Pancreas (tissue), 10 donors: ENCODE measurements at places on chromosomes 6 and 20. TPM values are rescaled to one million over a fixed set of nuclear protein-coding genes. Genes with fewer than 3 reads are reported as not detected.

C6orf58 gene
- 0.23 TPM for polyA plus RNA-seq

HLA-DOB gene
- 0.53 TPM for polyA plus RNA-seq

APCDD1L gene
- polyA plus RNA-seq: 1.8 TPM

- H3K27ac ChIP-seq: no peak overlapping the region
- no peaks in the 10 kb centered on the region for H3K27me3 ChIP-seq
- no peak for DNase-seq
- no peak overlapping the region for H3K4me3 ChIP-seq
Measured at GRCh38 chr6:134703206-134703605, 246.7 kb downstream of the ALDH8A1 start.

- H3K27me3 ChIP-seq: no peaks in the 10 kb centered on the region
- no peak overlapping the region for H3K27ac ChIP-seq
- H3K4me1 ChIP-seq: peaks cover 2% of the 10 kb centered on the region
- H3K4me3 ChIP-seq: no peak overlapping the region
Measured at GRCh38 chr6:22113026-22113766, 183.6 kb downstream of the PRL start.

DNA sequence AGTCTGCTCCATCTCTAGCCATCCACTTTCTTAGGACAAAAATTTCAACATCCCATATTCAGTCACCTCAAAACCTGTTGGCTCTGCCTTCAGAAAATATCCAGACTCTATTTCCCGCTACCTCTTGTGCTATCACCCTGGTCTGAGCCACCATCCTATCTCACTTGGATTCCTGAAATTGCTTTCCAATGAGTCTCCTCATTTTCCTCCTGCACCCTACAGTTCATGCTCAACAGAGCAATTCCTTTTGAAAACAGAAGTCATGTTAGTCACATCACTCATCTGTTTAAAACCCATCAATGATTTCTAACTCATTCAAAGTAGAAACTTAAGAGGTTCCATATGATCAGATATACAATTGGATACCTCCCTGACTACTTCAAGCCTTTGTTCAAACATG, 229.9 kb downstream of the ADGRG6 start:
- no peak overlapping the region for H3K27ac ChIP-seq
- no peaks in the 10 kb centered on the region for H3K4me1 ChIP-seq
- DNase-seq: no peak
- H3K27me3 ChIP-seq: no peaks in the 10 kb centered on the region

DNA sequence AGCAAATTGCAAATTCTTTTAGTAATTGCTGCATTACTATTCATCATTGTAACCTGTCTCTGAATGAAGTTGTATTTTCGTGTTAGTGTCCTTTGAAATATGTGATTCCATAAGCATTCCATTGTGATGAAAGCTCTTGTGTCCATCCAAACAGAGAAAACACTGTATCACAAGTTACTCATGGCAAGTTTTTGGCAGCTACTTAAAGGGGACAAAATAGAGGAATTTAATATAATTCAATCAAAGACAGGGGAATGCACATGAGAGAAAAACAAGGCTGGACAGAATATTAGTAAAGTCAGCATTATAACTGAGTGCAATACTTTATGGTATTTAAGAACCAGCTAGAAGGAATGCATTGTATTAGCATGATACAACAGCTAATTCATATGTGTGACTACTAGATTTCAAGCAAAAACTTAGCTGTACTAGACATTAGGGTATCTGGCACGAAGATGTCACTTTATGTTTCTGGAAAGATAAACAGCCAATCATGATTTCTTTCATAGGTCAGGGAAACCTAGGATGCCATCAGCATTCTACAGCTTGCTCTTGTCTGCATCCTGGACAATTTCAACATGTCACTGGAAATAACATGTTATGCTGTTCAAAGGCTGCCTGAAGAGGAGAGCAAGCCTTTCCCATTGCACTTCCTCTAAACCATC, 270.6 kb upstream of the MARCKS start:
- no peak for DNase-seq
- no peak overlapping the region for H3K27ac ChIP-seq
- no peaks in the 10 kb centered on the region for H3K27me3 ChIP-seq
- H3K4me1 ChIP-seq: no peaks in the 10 kb centered on the region
- no peaks in the 10 kb centered on the region for H3K36me3 ChIP-seq
- no peak overlapping the region for H3K4me3 ChIP-seq

GRCh38 chr6:28395918-28396317, 3.6 kb downstream of the ZSCAN12 start:
- DNase-seq: no peak
- no peaks in the 10 kb centered on the region for H3K36me3 ChIP-seq

DNA sequence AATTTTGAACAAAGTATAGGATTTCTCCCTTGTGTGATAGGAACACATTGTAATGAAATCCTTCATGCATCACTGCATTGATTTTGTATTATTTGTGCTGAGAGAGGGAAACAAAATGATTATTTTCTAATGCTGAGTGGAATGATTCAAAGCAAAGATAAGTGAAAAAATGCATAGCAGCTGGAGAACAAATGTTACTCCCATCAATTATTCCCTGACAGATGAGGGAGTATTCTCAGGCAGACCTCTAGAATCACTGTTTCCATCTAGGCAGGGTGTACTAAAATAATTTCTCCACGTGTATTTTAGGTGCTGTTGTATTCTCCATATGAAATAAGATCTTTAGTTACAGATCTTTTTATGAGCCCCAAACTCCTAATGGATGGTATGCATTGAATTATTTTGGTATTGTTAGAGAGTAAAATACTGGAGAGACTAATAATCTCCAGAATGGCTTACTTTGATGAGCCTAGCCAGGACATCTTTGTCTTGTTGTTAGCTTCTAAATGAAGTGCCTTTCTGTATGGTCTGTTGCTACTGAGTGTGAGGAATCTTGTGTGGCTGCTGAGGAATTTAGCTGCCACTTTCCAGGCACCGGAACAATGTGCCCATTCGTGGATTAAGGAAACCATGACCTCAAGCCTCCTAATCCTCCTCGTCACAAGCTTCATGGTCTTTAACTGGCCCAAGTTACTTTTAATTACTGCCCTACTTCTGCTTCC, 39.6 kb downstream of the RNF217 start:
- H3K27me3 ChIP-seq: no peaks in the 10 kb centered on the region
- no peaks in the 10 kb centered on the region for H3K36me3 ChIP-seq
- no peak for DNase-seq
- H3K4me3 ChIP-seq: no peak overlapping the region
- H3K4me1 ChIP-seq: peaks cover 35% of the 10 kb centered on the region

DNA sequence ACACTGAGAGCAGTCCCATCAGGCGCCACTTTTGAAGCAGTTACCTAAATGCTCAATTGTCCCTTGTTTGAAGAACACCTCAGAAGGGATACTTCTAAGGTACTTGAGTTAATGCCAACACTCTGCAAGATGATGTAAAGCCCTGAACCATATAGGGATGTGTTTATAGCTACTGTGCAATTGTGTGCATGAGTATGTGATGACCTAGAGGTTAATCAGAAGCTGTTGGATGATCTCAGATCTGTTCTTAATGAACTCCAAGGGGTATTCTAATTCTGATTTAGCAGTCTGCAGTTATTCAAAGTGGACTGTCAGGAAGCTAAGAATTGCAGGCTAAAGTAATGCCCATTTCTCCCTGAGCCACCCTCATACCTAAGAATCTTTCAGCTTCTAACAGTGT, 158.3 kb downstream of the TMEM242 start:
- H3K27me3 ChIP-seq: no peaks in the 10 kb centered on the region
- no peak for DNase-seq
- no peak overlapping the region for H3K27ac ChIP-seq
- H3K36me3 ChIP-seq: no peaks in the 10 kb centered on the region
- H3K4me1 ChIP-seq: no peaks in the 10 kb centered on the region

DNA sequence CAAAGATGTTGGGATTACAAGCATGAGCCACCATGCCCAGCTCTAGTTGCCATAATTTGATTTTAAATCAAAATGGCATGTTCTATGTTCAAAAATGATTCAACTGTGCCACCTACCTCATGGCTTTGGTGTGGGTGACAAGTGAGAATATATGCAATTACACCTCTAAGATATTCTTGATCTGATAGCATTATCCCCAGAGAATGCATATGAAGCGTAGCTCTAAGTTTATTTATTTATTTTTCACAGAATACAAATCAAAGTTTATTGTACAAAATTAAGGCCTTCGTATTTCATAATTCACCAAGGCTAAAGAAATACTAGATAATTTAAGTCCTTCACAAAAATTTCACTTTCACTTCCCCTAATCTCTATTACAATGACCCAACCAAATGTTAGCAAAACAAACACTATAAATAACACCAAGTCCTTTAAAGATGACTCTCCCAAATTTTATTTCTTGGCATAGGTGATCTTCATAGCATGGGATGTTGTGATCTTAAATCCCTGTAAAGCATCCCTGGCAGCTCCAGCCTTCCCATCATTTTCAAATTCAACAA, 205.9 kb upstream of the TAB2 start:
- H3K36me3 ChIP-seq: no peaks in the 10 kb centered on the region
- H3K4me3 ChIP-seq: no peak overlapping the region
- H3K4me1 ChIP-seq: no peaks in the 10 kb centered on the region
- no peak for DNase-seq
- no peaks in the 10 kb centered on the region for H3K27me3 ChIP-seq

DNA sequence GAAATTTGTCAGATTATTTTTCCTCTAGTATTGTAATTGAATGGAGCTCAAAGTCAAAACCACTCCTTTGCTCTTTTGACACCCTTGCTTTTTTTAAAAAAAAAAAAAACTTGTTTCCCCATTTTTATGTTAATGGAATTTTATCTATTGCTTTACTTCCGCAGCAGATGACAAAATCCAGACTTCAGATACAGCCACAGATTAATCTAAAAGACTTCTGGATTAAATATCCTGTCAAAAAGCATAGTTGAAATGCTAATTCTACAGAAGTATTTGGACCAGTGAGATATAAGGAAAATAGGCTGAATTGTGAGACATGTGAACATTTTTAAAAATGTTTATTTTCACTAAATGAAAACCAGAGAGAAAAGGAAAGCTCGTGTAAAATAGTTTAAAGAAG, 341.4 kb downstream of the BMP2 start:
- no peaks in the 10 kb centered on the region for H3K4me1 ChIP-seq
- H3K27me3 ChIP-seq: no peaks in the 10 kb centered on the region
- H3K27ac ChIP-seq: no peak overlapping the region
- no peak for DNase-seq
- no peaks in the 10 kb centered on the region for H3K36me3 ChIP-seq
- H3K4me3 ChIP-seq: no peak overlapping the region

DNA sequence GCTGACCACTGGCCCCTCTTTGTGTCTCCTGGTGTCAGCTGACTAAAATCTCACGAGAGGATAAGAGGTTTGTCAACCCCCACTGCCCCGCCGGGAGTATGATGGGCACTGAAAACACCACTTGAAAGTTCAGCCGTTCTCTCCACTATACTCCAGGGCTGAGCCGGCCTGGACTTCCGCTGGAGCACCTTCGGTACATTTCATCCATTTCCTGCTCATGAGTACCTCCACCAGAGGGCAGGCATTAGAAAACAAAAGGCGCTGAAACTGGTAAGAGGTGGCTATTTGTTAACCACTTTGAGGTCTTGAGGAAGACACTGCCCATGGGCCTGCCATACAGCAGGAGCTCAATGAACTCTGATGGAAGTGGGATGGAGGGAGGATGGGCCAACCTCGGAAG, 17.9 kb upstream of the ANKRD60 start:
- no peaks in the 10 kb centered on the region for H3K4me1 ChIP-seq
- H3K27me3 ChIP-seq: no peaks in the 10 kb centered on the region
- DNase-seq: no peak
- peaks cover 7% of the 10 kb centered on the region for H3K36me3 ChIP-seq
- H3K27ac ChIP-seq: no peak overlapping the region

DNA sequence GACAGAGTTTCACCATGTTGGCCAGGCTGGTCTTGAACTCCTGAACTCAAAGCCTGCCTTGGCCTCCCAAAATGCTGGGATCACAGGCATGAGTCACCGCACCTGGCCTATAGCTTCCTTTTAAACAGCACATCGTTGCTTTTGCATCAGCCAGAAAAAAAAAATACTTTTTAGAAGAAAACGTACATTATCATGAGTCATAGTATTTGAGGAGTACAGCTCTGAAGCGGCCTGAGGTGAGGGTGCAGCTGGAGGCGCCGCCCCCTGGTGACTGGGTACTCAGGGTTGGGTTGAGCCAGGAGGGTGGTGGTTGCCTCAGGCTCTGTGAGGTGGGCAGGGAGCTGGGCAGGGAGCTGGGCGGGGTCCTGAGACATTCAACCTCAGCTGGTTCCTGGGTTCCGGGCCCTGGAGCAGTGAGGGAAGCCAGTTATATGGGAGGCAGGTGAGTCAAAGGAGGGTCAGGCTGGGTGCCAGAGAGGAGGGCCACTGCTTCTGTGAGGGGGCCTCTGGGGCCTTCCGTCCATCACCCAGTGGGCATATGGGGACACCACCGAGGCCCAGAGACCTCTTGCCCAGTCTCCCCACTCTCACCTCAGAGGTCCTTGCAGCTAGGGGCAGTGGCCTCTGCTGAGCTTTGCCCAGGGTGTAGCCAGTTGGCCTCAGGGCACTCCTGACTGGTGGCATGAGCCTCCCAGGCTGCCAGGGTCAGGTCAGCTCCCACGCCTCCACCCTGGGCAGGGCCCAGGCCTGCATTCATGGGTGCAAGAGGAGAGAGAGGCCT, 11.7 kb upstream of the ID1 start:
- H3K27ac ChIP-seq: no peak overlapping the region

- DNase-seq: no peak
- H3K27me3 ChIP-seq: no peaks in the 10 kb centered on the region
- no peaks in the 10 kb centered on the region for H3K36me3 ChIP-seq
- H3K27ac ChIP-seq: no peak overlapping the region
- H3K4me1 ChIP-seq: no peaks in the 10 kb centered on the region
Measured at GRCh38 chr6:33451606-33452005, 2.8 kb upstream of the ZBTB9 start.

DNA sequence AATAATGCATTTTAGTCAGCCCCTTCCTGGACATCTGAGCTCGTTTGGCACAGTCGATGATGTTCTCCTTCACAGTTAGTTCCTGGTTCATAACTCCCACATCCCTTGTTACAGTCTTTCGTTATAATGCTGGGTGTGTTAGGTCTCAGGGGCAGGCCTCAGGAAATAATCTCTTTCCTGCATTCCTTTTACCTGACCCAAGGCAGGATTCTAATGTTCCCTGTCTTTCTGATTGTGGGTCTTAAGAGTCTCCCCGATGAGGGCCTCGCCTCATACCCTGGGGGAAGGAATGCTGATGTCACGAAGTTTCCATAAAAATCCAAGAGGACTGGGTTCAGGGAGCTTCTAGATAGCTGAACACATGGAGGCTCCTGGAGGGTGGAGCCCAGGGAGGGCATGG, 104.0 kb upstream of the CARMIL1 start:
- H3K4me3 ChIP-seq: no peak overlapping the region
- H3K4me1 ChIP-seq: peaks cover 25% of the 10 kb centered on the region
- H3K27me3 ChIP-seq: no peaks in the 10 kb centered on the region
- no peak overlapping the region for H3K27ac ChIP-seq
- H3K36me3 ChIP-seq: no peaks in the 10 kb centered on the region
- DNase-seq: no peak
